ENCODE measurements at places on chromosomes 6 and 20. TPM values are rescaled to one million over a fixed set of nuclear protein-coding genes. Genes with fewer than 3 reads are reported as not detected.

GRCh38 chr6:104332364-104332763 is 527.4 kb downstream of the HACE1 start:
- H3K4me1 ChIP-seq: no peaks in the 10 kb centered on the region
- no peaks in the 10 kb centered on the region for H3K36me3 ChIP-seq
- no peak overlapping the region for H3K4me3 ChIP-seq
- no peaks in the 10 kb centered on the region for H3K27me3 ChIP-seq

GRCh38 chr6:47631797-47632196 is 66.6 kb upstream of the ADGRF4 start:
- H3K36me3 ChIP-seq: no peaks in the 10 kb centered on the region
- no peaks in the 10 kb centered on the region for H3K4me1 ChIP-seq
- no peak for DNase-seq
- no peak overlapping the region for H3K27ac ChIP-seq
- H3K4me3 ChIP-seq: no peak overlapping the region
- H3K27me3 ChIP-seq: no peaks in the 10 kb centered on the region

BPIFB6 gene
- total RNA-seq: not detected

SIRPB2 gene
- total RNA-seq: not detected

DNA sequence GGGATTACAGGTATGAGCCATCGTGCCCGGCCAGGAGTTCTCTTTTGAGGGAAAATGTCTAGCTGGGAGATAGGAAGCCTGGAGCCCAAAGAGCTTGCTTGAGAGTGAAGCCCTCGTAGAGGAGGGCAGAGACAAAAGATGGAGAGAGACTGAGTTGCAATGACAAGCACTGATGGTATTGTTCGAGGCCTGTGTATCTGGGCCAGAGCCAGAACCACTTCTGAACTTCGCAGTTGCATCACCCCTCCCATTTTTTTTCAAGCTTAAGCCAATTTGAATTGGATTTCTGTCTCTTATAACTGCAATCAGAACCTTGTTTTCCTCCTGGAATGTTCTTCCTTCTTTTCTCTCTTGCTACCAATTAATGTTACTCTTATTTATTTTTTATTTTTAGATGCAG is 83.1 kb downstream of the KCNB1 start:
- H3K27ac ChIP-seq: no peak overlapping the region
- no peak overlapping the region for H3K4me3 ChIP-seq
- no peaks in the 10 kb centered on the region for H3K4me1 ChIP-seq
- H3K36me3 ChIP-seq: no peaks in the 10 kb centered on the region

DNA sequence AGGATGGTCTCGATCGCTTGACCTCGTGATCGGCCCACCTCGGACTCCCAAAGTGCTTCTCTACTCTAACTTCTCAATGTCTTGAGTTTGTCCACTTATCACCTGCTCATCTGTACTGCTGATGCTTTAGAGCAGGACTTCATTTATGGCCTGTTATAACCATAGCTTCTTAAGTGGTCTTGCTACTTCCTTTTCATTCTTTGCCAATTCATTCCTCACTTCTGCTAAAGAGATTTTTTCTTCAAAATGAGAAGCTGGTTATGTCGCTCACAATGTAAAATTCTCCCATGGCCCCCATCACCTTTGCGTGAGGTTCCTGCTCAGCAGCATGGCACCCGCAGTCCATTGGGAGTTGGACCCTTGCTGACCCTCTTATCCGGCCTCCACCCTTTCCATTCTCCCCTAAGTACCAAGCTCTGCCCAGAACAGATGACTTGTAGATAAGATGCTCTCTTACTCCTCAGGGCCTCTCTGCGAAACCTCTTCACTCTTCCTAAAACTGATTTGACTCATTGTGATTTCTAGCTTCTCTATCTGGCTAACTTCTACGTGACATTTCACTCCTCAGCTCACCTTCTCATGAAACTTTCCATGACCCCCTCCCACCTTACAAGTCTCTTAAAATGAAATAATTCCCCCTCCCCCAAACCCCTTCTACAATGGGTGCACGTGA is 13.9 kb upstream of the CD164 start:
- H3K4me1 ChIP-seq: no peaks in the 10 kb centered on the region
- DNase-seq: no peak
- H3K27ac ChIP-seq: no peak overlapping the region
- H3K4me3 ChIP-seq: no peak overlapping the region
- no peaks in the 10 kb centered on the region for H3K36me3 ChIP-seq
- no peaks in the 10 kb centered on the region for H3K27me3 ChIP-seq

- H3K4me3 ChIP-seq: no peak overlapping the region
- H3K4me1 ChIP-seq: no peaks in the 10 kb centered on the region
- H3K27ac ChIP-seq: no peak overlapping the region
- DNase-seq: no peak
- H3K27me3 ChIP-seq: no peaks in the 10 kb centered on the region
Observed at GRCh38 chr6:132733283-132733682, 19.4 kb upstream of the VNN1 start.

DNA sequence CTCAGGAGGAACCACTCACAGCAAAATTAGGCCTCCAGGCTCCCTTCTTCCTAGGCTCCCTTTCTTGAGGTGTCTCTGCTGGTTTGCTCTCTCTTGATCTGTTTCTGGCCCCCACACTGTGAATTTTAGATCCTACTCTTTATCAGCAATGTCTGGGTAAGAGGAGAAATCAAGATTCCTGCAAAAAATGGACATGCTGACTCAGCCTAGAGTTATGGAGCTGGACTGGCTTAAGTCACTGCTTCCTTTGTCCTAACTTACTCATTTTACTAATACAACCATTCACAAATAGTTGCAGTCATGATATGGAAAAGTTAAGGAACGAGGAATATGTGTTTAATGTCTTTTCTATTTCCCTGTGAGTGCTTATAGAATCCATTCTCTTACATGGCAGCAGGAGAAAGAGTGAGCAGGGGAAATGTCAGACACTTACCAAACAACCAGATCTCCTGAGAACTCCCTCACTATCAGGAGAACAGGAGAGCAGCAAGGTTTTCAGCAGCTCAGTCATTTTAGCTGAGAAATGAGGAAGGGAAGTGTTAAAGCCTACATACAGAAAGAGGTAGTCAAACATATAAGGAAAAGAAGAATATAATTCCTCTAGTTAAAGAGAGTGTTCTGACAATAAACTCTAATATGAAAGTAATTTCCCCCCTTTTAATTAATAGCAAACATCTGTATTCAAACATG is 160.8 kb downstream of the PDE7B start:
- no peak for DNase-seq
- H3K36me3 ChIP-seq: no peaks in the 10 kb centered on the region
- H3K4me3 ChIP-seq: no peak overlapping the region
- no peak overlapping the region for H3K27ac ChIP-seq
- H3K27me3 ChIP-seq: no peaks in the 10 kb centered on the region

DNA sequence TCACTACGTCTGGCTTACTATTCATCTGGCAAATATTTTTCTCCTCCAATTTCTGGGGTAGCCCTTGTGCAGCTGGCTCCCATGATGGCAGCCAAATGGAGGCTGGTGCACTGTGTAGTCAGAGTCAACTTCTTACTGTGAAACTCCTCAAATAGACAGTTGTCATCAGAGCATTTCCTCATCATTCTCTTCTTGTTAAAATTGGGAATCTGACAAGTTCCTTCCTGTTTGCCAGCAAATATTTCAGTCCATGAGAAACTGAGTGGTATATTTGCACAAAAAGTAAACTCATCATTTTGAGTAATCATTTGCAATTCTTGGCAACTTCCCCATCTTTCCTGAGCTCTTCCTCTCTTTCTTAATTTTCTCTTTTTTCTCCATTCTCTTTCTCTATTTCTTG is 394.9 kb upstream of the RGS17 start:
- DNase-seq: no peak
- no peak overlapping the region for H3K4me3 ChIP-seq
- H3K4me1 ChIP-seq: no peaks in the 10 kb centered on the region
- H3K36me3 ChIP-seq: no peaks in the 10 kb centered on the region
- no peaks in the 10 kb centered on the region for H3K27me3 ChIP-seq

DNA sequence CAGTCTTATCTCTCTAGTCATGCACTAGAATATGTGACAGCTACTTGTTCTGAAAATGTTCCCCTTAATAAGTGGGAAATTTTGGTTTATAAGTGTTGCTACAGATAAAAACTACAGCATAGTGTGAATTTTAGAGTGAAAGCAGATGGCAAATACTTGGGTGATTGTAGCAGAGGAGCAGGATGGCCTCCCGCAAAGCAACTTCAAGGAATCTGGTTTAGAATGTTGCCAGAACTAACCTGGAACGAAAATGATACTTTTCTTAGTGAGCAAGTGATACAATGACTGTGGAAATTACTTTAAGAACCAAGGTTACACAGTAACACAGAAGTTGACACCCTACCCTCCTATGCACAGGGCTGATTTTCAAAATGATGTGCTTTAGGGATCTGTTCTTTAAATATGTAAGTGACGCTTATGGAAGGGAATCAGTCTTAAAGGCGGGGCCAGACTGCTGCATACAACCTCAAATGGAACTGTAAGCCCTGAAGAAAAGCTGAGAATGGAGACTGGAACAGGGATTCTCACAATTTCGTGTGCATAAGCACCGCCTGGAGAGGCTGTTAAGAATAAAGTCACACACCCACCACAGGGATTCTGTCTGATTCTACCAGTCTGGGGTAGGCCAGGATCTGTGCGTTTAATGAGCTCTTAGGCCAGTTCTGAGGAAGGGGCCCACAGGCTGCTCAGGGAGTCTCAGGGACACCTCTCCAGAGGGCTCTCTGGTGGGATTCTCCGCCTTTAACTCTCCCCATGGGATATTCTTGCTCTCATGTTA is 97.9 kb downstream of the FYN start:
- no peaks in the 10 kb centered on the region for H3K36me3 ChIP-seq
- no peak for DNase-seq
- H3K4me3 ChIP-seq: no peak overlapping the region
- peak overlapping the region; percentile 42 for H3K27ac ChIP-seq
- no peaks in the 10 kb centered on the region for H3K27me3 ChIP-seq

GRCh38 chr6:11618533-11618932 is 81.0 kb downstream of the TMEM170B start:
- no peak for DNase-seq
- H3K27me3 ChIP-seq: no peaks in the 10 kb centered on the region
- H3K36me3 ChIP-seq: no peaks in the 10 kb centered on the region
- no peaks in the 10 kb centered on the region for H3K4me1 ChIP-seq

DNAH8 gene
- total RNA-seq: not detected

ANGPT4 gene
- not detected for total RNA-seq

PCMT1 gene
- 52.0 TPM for total RNA-seq

DNA sequence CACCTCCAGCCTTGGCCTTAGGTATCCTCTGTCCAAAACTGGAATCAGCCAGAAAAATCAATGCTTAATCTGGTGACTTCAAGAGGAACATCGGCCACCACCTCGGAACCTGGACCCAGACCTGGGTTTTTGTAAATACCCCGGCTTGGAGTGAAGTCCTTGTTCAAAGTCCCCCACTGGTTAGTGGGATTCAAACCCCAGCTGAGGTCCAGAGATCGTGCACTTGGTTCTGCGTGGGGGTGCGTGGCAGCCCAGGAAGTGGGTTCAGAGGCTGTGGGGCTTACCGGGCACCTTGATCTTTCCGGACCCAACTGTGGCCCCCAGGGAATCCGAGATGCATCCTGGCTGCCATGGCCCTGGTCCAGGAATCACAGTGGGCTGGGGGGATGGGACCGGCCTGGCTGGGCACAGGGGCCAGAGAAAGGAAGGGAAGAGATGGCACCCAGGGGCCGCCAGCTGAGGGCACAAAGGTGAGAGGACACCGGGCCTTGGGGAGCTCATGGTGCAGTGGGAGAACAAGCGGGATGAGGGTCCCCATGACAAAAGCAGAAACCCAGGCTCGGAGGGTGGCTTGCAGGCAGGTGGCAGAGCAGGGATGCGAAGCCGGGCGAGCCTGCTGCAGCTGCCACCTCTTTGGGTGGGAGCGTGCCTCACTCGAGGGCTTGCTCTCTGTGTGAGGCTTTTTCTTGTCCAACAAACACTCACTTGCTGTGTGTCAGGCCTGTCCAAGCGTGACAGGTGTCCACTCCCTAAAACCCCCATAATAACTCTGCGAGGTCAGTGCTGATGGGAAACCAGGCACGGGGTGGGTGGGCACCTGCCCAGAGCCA is 27.7 kb downstream of the ZBP1 start:
- H3K27me3 ChIP-seq: no peaks in the 10 kb centered on the region
- H3K4me3 ChIP-seq: no peak overlapping the region
- no peaks in the 10 kb centered on the region for H3K36me3 ChIP-seq

DNA sequence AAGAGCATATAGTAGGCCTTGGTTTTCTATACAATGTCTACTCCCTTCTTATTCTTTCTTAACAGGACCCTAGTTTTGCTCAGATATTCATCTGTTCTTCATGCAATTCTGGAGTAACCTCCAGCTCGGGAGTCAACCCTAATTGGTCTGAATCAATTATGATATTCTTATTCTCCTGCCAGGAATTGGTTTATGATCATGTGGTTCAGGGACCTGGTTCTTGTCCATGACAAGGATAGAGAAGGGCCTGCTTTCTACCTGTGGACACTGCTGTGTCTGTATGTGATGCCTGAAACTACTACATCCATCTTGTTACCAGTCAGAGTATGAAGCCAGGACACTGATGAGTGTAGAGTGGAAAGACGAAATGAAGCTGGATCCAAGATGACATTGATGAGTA is 24.4 kb upstream of the FAM184A start:
- H3K4me3 ChIP-seq: no peak overlapping the region
- no peak overlapping the region for H3K27ac ChIP-seq
- H3K36me3 ChIP-seq: no peaks in the 10 kb centered on the region

GSTA3 gene
- not detected for total RNA-seq

PRL gene
- not detected for total RNA-seq

- no peaks in the 10 kb centered on the region for H3K4me1 ChIP-seq
- no peak overlapping the region for H3K27ac ChIP-seq
- H3K36me3 ChIP-seq: no peaks in the 10 kb centered on the region
- no peak overlapping the region for H3K4me3 ChIP-seq
Observed at GRCh38 chr6:133774356-133774755, 114.6 kb upstream of the TCF21 start.

DNA sequence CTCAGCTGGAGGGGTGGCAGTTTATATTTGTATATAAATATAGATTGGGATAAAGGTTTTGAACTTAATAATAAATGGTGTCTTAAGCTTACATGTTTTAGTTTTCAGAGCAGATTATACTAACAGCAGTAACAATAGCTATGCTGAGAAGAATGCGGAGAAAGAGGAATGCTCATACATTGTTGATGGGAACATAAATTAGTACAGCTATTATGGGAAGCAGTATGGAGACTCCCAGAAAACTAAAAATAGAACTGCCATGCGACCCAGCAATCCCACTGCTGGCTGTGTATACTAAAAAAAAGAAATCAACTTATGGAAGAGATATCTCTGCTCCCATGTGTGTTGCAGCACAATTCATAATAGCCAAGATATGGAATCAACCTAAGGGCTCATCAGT is 127.9 kb downstream of the BCKDHB start:
- H3K27ac ChIP-seq: no peak overlapping the region
- H3K4me1 ChIP-seq: no peaks in the 10 kb centered on the region
- no peak overlapping the region for H3K4me3 ChIP-seq
- H3K36me3 ChIP-seq: no peaks in the 10 kb centered on the region
- H3K27me3 ChIP-seq: no peaks in the 10 kb centered on the region

Measured in Peyer's patch (tissue), 4 donors.